ENCODE measurements at places on chromosomes 4 and X.

- no peak for DNase-seq
These were observed 222.2 kb downstream of the DCTD start for GRCh38 chr4:182695009-182695408.

- no peak for DNase-seq
These were observed 185.7 kb downstream of the AFAP1 start for GRCh38 chr4:7753931-7754465.

- no peak for DNase-seq
These were observed 1.5 kb downstream of the GSX2 start for GRCh38 chr4:54101190-54102041.

- DNase-seq = no peak
These were observed 111.7 kb upstream of the RPS6KA3 start for GRCh38 chrX:20378233-20378920.

DNA sequence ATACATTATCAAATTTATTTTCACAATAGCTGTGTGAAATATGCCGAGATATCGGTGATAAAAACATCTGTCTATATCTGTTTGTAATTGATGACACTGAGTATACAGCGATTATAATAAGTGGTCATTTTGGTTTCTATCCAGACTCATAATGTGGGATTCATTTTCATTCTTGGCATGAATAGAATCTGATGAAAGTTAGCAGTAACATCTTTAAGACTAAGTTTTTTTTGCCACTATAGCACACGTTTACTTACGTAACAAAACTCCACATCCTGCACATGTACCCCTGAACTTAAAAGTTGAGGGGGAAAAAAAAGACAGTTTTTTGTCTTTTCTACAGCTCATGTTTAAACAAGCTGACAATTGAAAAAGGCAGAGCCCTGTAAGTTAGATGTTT lies 86.4 kb downstream of the PPA2 start:
- DNase-seq = no peak

DNA sequence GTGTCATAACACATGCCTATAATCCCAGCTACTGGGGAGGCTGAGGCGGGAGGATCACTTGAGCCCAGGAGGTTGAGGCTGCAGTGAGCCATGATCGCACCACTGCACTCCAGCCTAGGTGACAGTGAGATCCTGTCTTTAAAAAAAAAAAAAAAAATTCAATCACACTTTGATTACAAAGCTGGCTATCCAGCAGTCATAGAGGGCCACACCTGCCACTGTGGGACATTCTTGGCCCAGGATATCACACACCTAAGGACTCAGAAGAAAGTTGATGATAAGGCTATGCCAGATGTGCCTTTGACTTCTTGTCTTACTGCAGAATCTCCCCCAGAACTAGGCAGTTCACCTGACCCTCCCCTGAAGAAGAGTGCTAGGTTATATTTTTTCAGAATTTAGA lies 122.5 kb upstream of the GALNT7 start:
- DNase-seq = no peak

GRCh38 chr4:5928274-5928673 lies 35.4 kb upstream of the CRMP1 start:
- DNase-seq = no peak

- no peak for DNase-seq
These were observed 3.7 kb upstream of the SRP72 start for GRCh38 chr4:56463711-56464110.

GRCh38 chr4:110830461-110830860 lies 207.6 kb upstream of the PITX2 start:
- DNase-seq = no peak

- no peak for DNase-seq
These were observed 28.4 kb downstream of the ZNF185 start for GRCh38 chrX:152926279-152926678.

DNA sequence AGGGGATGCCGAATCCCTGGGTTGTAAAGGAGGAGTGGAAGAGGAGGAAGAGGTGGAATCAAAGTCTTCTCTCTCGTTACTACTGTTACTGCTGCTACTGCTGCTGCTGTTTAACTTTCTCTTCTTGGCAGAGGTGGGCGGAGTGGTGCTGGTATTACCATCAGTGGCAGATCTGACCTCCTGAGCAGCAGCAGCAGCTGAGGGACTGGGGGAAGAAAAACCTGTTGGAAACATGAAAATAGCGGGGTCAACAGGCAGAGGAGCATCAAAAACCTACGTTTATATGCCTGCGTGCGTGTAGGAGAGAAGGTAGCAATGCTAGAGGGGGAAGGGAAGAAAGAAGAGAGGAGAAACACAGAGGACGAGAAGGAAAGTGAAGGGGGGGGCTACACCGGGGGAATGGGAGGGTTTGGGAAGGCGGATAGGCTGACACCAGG lies 339 bp downstream of the CUL4B start:
- no peak for DNase-seq

- no peak for DNase-seq
These were observed 207.9 kb upstream of the FAM241A start for GRCh38 chr4:111937368-111937767.

DNA sequence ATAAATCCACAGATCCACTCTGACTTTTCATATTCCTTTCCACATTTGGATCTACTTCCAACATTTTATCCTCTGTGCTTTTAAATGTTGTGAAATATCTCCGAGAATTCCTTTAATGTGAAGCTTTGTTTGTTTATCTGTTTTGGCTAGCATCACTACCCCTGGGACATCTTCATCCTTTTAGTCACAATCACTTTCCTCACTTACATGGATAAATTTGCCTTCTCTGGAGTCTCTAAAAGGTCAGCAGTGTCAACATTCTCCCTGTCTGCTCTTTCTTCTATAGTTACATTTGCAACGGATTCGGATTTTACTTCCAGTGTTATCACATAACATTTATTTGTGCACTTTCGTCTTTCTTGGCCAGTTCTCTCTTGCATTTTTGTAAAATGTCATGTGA lies 34.2 kb upstream of the LRAT start:
- DNase-seq = no peak

- DNase-seq = no peak
These were observed 32.9 kb upstream of the PGM2 start for GRCh38 chr4:37793562-37793961.

DNA sequence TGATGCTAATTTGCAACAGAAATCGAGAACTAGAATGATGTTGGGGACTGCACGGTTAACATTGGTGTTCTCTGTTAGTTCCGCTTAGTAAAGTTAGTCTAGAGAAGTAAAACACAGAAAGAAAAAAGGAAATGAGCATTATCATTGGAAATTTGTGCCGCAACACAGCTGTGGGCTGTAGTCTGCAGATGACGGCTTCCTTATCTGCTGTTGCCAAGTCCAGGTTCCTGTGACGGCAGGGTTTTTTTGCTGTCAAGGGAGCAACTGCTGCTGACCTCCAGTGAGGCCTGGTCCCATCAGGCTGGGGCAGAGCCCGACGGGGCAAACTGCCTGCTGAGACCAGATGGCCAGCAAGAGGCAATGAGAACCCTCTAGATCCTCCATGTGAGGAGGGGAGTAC lies 38.9 kb upstream of the PHEX start:
- DNase-seq = no peak

DNA sequence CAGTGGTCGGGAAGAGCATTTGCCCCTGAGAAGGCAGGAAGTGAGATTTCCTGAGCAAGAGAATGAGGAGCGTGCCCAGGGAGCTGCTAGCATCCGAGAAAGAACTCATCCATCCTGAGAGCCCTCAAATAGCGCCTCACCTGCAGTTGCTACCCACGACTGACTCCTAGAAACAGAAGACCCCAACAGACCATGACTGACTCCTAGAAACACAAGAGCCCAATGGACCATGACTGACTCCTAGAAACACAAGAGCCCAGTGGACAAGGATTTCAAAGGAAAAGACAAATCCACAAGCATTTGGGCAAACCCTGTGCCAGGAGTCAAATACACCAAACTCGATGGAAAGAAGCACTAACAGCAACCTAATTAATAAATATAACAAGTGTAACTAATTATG lies 575.2 kb upstream of the FRG1 start:
- DNase-seq = no peak

DNA sequence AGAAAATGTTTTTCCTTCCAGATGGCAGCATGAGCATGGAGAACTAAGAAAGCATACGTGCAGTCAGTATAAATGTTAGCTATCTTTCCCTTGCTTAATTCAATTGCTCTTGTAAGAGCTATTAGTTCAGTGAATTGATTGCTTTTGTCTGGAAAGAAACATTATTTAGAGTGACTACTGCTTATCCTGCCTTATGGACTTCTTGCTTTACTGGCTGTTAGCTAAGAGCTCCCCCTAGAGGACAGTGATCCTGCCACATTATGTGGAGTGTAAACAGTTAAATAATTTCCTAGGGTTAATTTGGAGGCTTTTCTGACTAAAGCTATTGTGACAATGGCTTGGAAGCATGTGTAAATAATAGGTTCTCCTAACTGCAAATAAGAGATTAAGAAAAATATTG lies 1402.4 kb downstream of the FAM133A start:
- no peak for DNase-seq

DNA sequence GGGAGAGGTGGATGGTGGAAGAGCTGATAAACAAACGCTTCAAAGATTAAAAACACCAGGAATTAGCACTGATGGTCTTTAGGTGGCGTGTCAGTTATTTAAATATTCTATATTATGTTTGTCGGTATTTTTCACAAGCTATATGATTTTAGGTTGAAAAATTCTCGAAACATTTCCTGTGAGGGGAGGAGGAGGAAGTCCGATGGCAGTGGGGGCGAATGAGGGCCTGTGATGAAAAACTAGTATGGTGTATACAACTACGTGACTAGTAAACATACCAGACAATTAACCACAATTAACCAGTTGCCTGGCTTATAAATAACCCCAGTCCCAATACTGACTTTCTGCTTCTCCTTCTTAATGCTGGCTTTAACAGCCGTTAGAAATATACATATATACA lies 595 bp upstream of the NAP1L2 start:
- no peak for DNase-seq

DNA sequence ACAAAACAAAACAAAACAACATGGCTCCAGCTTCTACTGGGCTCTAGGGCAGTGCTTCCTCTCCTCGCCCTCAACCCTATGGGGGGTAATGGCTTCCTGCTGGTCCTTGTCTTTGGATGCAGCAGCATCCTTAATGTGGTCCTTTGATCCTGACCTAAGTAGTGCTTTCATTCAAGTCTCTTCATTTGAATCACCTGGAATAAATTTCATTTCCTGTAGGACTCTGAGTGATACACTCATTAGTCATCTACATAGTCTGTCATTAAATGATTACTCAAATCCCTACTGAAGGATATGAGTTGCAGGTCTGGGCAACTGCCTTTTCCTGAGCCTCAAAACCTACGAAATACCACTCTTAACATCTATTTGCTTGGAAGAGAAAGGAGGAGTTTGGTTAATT lies 54.5 kb downstream of the RHOH start:
- DNase-seq = no peak

DNA sequence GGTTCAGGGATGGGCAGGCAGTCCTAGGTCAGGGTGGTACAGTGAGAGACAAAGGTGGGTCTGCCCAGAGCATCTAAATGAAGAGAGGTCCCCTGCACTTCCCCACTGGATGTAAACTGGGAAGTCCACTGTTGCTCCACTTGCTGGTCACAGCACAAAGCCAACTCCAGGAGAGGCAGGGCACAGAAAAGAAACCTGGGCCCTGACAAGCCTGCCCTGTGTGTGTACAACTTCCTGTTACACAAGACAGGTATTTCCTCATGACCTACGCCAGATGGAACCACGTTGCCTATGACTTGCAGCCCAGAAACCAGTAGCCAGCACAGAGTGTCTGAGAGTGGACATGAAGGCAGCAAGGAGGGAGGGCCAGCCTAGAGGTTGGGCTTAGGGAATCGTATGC lies 161.8 kb downstream of the SH3KBP1 start:
- DNase-seq = no peak

DNA sequence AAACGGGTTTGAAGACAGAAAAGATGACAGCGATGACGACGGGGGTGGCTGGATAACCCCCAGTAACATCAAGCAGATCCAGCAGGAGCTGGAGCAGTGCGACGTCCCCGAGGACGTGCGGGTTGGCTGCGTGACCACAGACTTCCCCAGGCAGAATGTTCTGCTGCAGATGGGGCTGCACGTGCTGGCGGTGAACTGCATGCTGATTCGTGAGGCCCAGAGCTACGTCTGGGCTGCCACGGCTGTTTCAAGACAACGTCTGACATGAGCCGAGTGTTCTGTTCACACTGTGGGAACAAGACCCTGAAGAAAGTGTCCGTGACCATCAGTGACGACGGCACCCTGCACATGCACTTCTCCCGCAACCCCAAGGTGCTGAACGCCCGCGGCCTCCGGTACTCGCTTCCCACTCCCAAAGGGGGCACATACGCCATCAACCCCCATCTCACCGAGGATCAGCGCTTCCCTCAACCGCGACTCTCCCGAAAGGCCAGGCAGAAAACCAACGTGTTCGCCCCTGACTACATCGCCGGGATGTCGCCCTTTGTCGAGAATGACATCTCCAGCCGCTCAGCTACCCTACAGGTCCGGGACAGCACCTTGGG lies 319.2 kb upstream of the SLC7A11 start:
- no peak for DNase-seq

DNA sequence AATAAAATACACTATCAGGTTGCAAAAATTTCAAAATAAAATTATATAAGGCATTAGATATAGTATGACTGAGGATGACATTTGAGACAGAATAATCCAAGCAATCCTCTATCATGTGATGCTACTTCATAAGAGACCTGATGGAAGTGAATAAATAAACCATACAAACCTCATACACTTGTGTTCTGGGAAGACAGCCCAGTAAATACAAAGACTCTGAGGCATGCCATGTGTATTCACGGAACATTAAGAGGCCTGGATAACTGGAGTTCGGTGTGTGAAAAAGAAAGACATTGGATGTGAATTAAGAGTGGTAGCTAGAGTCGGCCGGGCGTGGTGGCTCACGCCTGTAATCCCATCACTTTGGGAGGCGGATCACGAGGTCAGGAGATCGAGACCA lies 364.2 kb downstream of the ADAM29 start:
- DNase-seq = no peak

Data from activated CD4-positive, CD25-positive, alpha-beta regulatory T cell (primary cell).